ENCODE measurements at places on chromosomes 12 and 14.

DNA sequence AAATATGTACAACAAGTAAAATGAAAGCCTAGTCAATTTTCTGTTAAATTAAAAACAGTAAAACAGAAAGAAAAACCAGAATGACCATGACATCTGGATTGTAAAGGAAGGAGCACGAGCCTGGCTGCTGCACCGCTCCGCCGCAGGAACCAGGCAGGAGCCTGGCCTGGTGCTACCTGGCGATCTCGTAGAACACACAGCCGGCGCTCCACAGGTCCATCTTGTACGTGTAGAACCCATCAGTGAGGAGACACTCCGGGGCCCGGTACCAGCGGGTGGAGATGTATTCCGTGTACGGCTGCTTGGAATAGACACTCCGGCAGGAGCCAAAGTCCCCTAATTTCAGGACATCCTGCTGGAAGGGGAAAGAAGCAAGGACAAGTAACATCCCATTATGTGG, 54.3 kb downstream of the MOK start:
- DNase-seq, result no peak

GRCh38 chr12:77401770-77402081, 336.4 kb upstream of the E2F7 start:
- DNase-seq, result no peak

- no peak for DNase-seq
Observed at GRCh38 chr12:93783832-93784231, 106.7 kb downstream of the CRADD start.

- no peak for DNase-seq
Observed at GRCh38 chr14:61090432-61091216, 109.6 kb downstream of the SLC38A6 start.

GRCh38 chr14:22824711-22825359, 4.9 kb upstream of the MRPL52 start:
- DNase-seq, result peak; percentile 97

DNA sequence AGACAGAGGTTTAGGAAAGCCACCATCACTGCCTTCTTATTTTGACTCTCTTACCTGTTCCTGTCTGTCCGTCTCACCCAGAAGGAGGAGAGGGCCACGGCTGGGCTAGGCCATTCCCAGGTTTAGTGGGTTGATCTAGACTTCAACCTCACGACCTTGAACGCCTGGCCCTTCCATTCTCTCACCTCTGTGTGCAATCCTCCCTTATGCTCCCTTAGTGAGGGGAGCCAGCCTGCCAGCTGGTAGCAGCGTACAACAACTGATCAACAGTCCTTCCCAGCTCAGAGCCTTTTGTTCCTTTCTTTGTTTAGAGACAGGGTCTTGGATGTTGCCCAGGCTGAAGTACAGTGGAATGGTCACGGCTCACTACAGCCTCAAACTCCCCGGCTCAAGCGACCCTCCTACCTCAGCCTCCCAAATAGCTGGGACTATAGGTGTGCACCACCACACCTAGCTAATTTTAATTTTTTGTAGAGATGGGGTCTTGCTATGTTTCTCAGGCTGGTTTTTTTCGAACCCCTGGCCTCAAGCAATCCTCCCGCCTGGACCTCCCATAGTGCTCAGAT, 123.9 kb downstream of the ZNF664 start:
- DNase-seq, result no peak

DNA sequence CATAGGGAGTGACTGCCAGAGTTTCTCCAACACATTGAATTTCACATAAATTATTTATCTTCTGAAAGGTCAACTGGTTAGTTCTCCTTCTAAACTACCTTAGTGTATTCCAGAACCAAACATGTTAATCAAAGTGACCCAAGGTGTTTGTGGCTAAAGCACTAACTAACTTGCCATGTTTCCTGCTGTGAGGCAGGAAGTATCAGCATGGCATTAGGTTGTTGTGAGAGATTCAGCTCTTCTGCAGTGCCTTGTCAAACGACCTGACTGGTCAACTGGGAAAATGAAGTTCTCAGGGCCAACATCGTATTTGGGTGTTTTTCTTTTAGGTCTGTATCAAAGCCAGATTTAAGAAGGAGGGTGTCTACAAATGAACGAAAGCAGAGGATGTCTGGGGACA, 448.1 kb downstream of the APAF1 start:
- no peak for DNase-seq

- no peak for DNase-seq
Observed at GRCh38 chr14:53855127-53855526, 101.5 kb downstream of the BMP4 start.

DNA sequence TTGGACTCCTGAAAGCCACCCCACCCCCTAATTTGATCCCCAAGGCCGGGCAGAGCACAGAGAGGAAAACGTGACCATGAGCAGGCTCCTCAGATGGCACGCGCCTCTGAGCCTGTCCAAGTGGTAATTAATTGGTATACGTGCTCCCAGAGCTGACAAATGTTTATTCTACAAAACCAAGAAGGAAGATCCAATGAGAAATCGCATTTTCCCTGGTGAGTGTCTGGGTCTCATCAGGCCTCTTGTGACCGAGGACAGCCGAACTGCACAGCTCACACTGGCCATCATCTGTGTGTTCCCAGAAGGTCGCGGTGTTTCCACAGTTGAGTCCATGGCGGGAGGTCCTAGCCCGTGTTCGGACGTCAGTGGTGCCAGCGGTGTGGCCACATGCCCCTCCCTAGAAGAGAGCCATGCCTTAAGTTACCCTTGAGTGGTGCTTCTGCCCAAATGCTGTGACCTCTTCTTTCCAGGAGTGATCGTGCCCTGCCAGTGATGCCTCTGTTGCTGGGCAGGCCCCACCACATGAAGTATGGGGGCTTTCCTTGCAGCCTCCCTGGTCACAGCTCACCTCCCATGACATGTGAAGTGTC, 317.5 kb upstream of the RTL1 start:
- DNase-seq, result no peak

DNA sequence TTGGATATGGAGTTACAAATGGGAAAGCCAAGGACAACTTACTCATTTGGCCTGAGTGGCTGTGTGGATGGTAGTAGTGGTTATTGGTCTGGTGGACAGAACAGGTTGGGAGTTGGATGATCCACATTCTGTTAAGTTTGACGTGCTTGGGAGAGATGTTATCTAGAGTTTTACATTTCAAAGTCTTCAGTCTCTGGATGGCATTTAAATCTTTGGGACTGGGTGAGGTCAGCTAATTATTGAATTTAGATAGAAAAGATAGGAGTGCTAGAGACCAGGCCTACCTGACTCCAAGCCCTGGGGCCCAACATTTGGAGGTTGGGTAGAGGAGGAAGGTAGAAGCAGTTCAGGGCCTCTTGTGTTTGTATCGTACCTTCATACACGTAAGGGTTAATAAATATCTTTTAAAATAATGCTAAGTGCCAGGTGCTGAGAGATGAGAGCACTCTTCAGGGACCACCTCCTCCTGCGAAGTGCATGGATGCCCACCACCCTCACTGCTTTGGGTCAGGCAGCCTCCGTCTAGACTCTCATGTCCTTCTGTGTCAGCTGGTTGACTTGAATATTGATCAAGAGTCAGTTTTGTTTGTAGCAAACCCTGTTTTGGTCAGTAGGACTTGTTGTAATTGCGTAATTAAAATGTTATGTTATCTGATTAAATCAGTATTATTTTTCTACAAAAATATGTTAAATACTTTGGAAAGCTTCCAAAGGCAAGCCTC, 460.4 kb upstream of the RGS6 start:
- DNase-seq, result no peak

DNA sequence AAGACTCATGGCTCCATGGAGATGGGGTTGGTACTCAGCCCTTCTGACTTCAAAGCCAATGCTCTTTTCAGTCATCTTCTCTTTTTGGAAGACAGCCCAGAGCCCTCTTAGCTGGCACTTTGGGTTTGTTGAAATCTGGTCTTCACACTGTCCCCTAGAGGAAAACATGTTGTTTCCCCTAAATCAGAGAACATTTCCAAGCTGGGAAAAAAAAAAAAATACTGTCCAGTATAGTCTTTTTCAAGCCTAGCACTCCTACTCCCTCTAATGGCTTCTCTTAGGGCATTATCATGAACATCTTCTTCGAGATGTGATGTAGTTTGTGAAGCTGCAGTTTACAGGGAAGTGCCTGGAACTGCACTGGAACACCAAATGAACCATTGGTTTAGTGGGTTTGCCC, 3.0 kb upstream of the ZC3H14 start:
- peak; percentile 50 for DNase-seq

GRCh38 chr12:104505095-104505818, 48.5 kb downstream of the CHST11 start:
- no peak for DNase-seq

DNA sequence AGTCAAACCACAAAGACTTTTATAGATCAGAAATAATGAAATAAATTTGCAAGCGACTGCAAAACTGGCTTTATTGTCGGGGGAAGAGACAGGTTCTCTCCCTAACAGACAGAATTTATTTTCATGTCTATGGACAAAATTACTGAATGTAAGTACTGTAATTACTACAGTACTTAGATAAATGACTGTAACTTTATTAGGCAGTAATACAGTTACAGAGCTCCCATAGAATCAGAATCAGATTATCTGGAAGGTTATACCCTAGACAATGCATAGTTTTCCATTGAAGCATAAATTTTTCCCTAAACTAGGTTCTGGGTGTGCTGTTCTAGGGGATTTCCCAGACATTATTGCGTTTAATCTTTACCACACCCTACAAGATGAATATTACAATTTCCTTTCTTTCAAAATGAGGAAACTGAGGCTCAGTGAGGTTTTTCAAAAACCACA, 114.2 kb downstream of the C12orf75 start:
- no peak for DNase-seq

GRCh38 chr14:38042322-38042721, 165.4 kb upstream of the SSTR1 start:
- peak; percentile 87 for DNase-seq

- no peak for DNase-seq
Observed at GRCh38 chr12:110254971-110255540, 26.0 kb upstream of the ATP2A2 start.

DNA sequence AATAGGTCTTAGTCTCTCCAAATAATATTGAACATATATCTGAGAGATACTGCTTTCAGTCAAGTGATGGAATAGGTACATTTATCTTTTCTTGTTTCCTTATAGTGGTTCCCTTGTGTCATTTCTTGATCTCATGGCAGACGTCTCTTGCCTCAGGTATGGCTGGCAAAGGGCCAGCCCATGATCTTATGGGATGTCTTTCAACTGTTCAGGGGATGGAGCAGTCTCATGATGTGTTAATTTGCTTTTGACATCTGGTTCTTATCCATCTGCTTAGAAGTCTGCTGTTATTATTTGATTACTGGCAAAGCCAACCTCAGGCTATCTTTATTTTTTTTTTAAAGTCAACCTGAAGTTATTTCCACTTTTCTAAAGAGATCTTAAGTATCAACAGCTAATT, 262.9 kb downstream of the TMEM117 start:
- DNase-seq, result no peak

- DNase-seq, result no peak
Observed at GRCh38 chr12:57199191-57199590, 17.4 kb upstream of the NXPH4 start.

DNA sequence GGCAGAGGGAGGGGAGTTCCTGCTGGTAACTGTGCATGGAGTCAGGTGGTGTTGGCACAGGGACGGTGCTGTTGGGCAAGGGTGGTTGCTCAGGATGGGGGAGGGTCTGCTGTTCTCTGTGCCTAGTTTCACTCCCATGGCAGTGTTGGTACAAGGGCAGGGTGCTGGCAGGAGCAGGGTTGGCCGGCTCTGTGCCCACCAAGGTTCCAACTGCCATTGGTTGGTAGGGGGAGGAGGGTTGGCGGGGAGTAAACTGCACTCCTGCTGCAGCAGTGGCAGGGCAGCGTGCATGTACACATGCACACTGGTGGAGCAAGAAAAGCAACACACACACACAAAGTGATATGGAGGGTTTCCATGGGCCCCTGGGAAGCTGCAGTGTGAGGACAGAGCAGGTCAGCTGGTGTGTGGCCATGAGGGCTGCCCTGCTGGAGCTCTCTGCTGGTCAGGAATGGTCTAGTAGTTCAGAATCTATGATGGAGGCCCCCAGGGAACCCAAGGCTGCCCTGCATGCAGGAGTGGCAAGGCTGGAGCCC, 269.9 kb upstream of the MGAT4C start:
- no peak for DNase-seq

DNA sequence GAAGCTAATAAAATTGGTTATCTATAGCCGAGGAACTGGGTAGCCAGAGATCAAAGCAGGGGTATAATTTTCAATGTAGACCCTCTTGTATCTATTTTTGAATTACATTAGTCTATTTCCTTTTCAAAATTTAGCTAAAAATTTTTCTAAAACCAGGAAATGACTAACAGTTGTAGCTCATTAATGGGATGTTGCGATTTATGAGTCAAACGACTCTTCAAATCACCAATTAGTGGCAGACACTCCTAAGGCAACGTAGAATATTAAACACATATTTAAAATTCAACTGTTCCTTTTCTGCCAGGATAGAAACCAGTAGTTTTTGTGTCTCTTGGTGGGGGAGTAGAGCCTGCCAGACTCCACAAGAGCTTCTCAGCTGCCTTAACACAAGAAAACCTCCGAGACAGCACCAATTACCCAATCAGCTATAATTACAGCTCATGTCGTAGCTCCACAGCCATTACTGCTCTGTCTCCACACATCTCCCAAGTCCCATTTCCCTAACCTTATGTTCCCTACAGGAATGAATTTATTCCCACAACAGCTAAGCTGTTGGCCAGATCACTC, 26.9 kb downstream of the GCN1 start:
- no peak for DNase-seq

DNA sequence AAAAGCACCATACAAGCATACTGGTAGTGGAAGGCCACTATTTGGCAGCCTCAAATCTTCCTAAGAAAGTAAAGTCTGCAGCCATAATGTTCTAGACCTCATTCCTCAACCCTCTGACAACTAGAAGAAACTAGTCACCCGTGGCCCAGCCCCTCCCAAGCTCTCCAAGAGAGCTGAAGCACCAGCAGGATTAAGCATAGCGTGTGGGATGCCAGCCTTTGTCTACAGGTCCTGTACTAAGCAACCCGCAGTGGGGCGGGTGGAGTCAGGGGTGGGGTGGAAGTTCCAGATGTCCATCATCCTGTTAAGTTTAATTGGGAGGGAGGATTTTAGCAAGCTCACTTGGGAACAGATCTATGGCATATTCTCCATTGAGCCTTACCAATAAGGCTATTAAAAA, 14.2 kb downstream of the SLC11A2 start:
- no peak for DNase-seq

GRCh38 chr12:47218191-47218654, 138.5 kb upstream of the AMIGO2 start:
- no peak for DNase-seq

DNA sequence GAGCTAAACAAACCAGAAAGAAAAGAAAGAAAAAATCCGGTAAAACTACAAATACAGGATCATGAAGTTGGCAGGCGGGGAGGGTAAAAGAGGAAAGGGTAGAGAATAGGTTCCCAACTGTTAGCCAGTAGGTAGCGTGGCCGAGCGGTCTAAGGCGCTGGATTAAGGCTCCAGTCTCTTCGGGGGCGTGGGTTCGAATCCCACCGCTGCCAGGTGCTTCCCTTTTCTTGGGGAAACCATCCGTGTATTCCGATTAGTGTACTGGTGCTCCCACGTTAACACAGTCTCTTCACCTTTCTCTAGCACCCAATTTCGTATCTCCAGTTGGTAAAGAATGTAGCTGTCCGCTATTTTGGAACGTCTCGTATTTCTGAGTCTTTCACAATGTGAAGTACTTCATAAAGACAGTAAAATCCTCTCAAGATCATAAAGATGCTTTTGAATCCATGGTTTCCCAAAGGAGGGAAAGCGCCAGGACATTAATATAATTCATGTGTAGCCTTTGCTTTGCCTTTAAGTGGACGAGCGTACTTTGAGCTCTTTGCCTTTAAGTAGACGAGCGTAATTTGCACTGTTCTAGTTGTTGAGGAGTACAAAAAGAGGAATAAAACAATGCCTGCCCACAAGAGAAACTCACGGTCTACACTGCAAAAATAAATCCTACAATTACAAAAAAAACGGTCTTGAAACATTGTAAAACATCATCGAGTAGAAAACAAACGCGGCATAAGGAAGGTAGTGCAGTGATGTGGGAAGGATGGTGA, 19.0 kb upstream of the RNASE12 start:
- DNase-seq, result peak; percentile 80
